ENCODE measurements at places on chromosomes 7 and 10.
A peak's percentile ranks its signal among the peaks of the same experiment; 100 is the strongest.

GRCh38 chr7:134730411-134730829 lies 49.0 kb upstream of the CALD1 start:
- peak; percentile 62 for DNase-seq

DNA sequence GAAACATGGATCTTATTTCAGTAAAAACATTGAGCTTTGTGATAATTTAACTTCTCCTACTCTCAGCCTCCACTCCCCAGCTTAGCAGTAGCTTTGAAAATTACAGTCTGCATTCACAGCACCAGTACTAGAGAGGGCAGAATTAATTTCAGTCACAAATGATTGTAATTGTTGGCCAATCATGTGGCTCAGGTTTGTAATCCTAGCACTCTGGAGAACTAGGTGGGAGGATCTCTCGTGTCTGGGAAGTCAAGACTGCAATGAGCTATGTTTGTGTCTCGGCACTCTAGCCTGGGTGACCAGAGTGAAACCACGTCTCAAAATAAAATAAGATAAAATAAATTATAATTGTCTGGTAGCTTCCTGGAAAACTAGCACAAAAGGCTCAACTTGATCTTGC lies 620.9 kb downstream of the TNS3 start:
- no peak for DNase-seq

DNA sequence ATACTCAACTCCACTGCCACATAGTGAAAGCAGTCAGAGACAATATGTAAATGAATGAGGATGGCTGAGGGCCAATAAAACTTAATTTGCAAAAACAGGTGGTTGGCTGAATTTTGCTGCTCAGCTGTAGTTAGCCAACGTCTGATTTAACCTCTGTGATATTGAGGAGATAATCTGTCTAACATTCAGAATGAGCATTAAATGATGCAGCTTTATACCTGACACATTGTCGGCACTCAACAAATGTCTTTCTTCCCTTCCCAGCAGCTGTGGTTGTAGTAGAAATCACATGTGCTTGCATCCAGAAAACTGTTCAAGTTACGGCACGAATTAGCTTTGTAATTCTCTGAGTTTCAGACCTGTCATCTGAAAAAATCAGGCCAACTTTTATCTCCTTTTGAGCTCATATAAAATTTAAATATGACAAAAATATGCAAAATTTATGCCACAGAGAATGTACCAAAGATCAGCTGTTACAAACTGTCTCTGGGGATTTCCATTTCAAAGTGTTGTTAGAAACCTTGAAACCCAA lies 1239.7 kb downstream of the GATA3 start:
- no peak for DNase-seq

GRCh38 chr7:157474685-157475084 lies 137.9 kb downstream of the DNAJB6 start:
- DNase-seq: no peak

DNA sequence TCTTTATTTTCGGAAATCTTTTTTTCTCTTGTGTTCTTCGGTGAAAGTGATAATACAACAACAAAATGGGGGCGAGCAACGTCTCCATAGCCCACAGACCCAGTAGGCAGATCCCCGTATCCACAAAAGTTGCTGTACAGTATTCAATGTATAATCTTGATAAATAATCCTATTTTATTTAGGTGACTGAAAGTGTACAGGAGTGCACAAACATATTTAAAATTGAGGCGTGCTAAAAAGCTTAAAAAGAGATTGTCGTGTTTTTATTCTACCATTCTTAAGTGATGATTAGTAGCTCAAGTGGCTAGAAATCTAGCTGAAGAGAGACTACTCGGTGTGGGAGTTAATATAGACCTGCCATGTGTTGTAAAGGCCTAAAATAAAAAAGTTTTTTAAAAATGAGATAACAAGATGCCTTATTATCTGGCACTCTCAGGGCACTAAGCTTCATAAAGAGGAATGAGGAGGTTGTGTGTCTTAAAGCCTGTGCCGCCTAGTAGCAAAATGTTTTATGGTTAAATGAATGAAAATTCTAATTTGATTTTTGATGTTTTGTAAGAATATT lies 1.6 kb downstream of the CAPZA2 start:
- DNase-seq: no peak

- no peak for DNase-seq
Measured at GRCh38 chr7:129713544-129713943, 102.0 kb downstream of the NRF1 start.

DNA sequence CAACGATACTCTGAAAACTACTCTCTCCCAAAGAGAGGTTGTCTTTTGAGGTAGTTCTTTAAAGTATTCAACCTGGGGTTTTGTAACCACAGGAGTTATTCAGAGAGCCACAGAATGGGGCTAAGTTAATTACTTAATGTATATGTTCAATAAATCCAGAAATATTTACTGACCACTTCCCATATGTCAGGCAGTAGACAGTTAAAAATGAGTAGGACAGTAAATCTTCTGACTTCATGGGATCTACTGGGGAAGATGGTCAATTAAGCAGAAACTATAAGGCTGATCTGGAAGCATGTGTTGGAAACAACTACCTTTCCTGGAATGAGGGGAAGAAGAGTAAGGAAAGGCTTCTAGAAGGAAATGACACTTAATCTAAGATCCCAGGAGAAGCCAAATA lies 167.7 kb downstream of the MAGI2 start:
- DNase-seq: no peak

GRCh38 chr7:8418629-8419245 lies 14.7 kb upstream of the NXPH1 start:
- peak; percentile 11 for DNase-seq

DNA sequence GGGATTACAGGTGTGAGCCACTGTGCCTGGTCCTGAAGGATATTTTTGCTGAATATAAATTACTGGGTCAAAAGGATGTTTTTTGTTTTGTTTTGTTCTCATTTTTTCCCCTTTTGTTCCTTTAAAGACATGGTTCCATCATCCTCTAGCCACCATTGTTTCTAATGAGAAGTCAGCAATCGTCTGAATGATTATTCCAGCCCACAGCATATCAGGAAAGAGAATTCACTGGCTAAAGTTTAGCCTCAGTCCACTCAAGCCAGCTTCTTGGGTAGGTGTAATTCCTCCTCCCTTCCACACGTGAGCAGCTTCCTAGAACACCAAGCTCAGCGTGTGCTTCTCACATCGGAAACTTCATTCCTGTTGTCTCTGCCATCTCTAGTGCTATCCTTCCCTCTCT lies 112.8 kb upstream of the INSIG1 start:
- DNase-seq: no peak

DNA sequence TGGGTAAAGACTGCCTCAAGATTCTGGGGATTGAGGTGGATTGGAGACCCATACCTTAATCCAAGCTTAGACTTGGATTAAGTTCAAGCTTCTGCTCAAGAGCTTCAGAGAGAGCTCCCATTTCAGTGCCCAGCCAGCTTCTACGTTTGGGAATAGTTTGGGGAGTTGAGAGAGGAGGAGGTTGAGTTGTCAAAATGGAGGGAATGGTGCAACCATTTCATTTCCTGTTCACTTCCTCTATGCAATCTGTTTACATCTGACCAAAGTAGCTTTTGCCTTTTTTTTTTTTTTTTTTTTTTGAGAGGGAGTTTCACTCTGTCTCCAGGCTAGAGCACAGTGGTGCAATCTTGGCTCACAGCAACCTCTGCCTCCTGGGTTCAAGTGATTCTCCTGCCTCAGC lies 65.8 kb downstream of the ENTPD1 start:
- DNase-seq: no peak

DNA sequence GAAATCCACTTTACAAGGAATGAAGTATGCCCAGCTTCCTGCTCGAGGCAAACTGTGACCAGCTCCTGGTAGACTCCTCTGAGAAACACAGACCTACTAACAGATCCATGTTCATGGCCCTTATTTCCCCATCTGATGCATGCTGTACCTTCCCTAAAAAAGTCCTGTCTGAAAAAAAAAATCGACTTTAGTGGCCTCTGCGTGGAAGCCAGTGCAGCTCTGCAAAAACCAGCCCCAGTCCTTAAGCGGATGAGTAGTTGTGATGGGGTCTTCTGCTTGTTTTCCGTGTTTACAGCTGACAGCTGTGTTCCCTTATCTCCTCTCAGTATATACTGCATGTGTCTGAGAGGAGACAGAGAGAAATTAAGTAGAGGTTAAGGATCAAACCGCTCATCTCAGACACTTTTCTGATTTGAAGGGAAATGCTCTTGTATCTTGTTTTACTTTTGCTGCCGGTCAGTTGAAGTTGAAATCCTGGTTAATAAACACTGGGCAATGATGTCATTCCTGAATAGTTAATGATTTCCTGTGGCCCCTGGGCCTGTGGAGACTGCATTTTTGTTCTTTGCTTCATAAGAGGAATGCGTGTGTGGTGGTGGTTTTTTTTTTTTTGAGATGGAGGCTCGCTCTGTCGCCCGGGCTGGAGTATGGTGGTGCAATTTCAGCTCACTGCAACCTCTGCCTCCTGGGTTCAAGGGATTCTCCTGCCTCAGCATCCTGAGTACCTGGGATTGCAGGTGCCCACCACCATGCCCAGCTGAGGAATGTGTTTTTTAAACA lies 67.6 kb downstream of the DOCK1 start:
- DNase-seq: peak; percentile 88

GRCh38 chr10:69976795-69977546 lies 75.7 kb upstream of the MACROH2A2 start:
- no peak for DNase-seq

- peak; percentile 38 for DNase-seq
Measured at GRCh38 chr10:69475433-69475830, 24.2 kb downstream of the TSPAN15 start.

GRCh38 chr7:120662291-120662690 lies 195.7 kb downstream of the TSPAN12 start:
- DNase-seq: no peak

GRCh38 chr7:105985672-105986215 lies 22.7 kb downstream of the CDHR3 start:
- DNase-seq: no peak

- no peak for DNase-seq
Measured at GRCh38 chr10:43254199-43254730, 12.6 kb downstream of the RASGEF1A start.

GRCh38 chr7:85682833-85683620 lies 496.2 kb upstream of the SEMA3D start:
- DNase-seq: peak; percentile 3

GRCh38 chr7:128266883-128267594 lies 26.0 kb downstream of the LEP start:
- peak; percentile 69 for DNase-seq

GRCh38 chr7:38351601-38352000 lies 78.2 kb upstream of the TARP start:
- DNase-seq: no peak

- DNase-seq: no peak
Measured at GRCh38 chr7:36854652-36855051, 130.4 kb upstream of the AOAH start.

GRCh38 chr10:114552050-114552449 lies 106.0 kb downstream of the ABLIM1 start:
- no peak for DNase-seq

GRCh38 chr7:92781117-92781720 lies 55.2 kb downstream of the CDK6 start:
- DNase-seq: no peak

DNA sequence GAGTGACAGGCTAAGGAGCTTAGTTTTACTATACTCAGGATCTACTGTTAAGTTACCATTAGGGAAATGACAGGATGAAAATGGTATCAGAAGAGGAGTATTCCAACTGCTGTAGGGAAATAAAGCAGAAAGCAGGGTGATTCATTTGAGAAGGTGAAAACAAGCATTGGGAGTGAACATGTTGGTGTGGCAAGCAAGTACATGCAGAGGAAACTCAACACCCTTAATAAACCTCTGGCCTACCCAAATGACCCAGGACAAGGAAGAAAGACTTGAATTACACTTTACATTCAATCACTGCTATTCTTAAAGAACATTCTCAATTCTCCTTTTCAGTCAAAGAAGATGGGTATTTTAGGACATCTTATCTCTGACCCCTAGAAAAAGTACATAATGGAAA lies 28.7 kb downstream of the ERLIN1 start:
- no peak for DNase-seq

DNA sequence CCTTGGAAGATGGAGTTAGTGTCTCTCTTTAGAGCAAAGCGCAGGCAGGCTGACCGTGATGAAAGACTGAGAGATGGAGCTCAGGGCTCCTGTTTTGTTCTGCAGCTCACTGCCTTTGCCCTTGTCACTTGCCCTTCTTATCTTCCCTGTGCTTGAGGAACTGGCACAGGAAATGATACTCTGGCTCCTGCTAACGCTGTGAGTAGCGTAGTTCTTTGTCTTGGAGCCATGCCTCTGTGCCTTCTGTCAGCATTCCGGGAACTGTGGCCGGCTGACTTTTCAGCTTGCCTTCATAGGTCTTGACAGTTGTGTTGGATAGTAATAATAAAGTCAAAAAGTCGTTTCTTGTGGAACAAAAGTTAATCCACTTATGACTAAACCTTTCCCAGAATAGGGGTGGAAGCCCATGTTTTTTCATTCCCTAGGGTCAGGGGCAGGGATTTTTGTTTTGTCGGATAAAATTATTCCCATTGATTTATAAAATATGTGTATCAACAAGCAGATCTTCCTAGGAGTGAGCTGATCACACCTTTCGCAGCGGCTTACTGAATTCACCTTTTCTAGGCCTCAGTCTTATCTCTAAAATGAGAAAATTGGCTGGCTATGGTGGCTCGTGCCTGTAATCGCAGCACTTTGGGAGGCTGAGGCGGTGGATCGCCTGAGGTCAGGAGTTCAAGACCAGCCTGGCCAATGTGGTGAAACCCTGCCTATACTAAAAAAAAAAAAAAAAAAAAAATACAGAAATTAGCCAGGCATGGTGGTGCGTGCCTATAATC lies 16.6 kb upstream of the TMEM236 start:
- no peak for DNase-seq

DNA sequence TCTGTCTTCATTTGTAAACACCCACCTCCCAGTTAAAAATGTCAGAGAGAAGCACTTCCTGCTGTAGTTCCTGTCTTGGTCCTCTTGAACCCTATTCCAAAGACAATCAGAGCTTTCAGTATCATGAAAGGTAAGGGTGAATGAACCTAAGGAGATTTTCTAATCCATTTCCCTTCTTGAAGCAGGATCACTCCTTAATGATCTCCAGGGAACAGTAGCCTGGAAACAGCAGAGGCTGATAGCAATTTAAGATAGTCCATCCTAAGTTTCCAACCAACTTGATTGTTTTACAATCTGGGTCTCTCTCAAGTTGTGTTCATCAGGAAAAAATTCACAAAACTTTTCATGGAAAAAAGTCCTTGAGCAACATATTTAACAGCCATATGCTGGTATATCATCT lies 273.6 kb downstream of the NEBL start:
- DNase-seq: no peak

- no peak for DNase-seq
Measured at GRCh38 chr7:102066476-102066875, 220.2 kb upstream of the SH2B2 start.

DNA sequence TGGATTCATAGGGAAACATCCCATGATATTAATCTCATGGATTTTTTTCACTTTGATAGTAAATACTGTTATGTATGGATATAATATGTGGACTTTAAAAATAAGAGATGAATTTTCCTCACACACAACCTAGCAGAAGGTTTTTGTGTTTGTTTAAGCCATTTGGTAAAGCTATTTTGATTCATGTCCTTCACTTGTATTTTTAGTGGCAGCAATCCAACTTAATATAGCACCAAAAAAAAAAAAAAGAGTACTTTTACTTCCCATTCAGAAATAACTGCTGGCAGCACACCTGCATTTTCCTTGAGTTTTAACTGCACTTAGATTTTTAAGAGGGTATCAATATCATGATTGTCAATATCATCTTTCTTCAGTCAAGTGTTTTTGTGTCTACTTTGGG lies 60.0 kb downstream of the MCMBP start:
- no peak for DNase-seq

Data from AG08395 (cell line).